Amygdala (tissue), 56 donors: ENCODE measurements at places on chromosomes 16 and 17.

DNA sequence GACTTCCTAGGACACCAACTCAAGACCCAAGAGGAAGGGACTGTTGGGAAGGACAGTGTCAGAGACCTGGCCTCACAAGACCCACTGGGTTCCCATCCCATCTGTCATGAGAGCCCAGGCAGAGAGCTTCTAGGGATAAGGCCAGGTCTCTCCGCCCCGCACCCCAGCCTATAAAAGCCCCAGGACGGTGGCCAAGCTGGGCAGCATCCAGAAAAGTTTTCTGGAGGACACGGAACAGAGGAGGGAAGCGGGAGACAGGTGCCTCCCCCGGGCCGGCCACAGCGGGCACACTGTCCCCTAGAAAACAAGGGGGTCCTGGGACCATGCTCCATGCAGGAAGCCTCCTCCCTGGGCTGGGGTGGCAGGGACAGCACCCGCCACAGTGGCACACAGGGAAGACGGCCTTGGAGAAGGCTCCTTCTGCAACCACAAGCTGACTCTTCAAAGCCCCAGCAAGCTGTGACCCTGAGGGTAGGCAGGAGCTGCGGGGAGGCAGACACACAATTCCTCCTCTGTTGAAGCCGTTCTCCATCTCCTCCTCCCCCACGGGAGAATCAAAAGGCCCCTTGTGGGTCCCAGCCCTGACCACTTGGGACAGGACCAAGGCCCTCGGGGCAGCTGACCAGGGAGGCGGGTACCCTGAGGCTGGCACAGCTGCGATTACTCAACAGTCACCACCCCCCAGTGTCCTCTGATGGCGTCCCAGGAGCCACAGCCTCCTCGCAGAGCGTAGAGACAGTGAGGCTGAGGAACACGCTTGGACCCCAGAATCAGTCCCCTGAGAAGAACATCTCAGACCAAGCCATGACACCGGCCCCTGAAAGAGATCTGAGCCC lies 26.1 kb downstream of the TRPV3 start:
- DNase-seq: peak; percentile 96

- DNase-seq: peak; percentile 34
These were observed 10.2 kb downstream of the FLII start for GRCh38 chr17:18248300-18248731.

- DNase-seq: peak; percentile 9
These were observed 100.9 kb downstream of the PARN start for GRCh38 chr16:14529010-14529669.

DNA sequence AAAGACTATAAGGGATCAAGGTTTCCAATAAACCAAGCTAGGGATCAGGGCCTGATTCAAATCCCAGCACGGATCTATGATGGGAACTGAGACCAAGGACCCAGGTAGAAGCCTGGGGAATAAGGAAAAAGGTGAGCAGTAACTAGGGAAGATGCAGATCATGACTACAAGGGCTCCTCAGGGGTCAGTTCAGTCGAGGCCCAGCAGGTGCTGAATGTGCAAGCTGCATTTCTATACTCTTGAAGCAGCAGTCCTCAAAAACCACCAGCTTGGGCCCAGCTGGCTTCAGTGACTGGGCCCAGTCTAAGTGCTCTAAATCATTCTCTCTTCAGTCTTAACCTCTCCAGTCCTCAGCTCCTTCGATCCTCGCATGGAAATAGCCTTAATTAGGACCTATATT lies 228.8 kb upstream of the AXIN2 start:
- no peak for DNase-seq

DNA sequence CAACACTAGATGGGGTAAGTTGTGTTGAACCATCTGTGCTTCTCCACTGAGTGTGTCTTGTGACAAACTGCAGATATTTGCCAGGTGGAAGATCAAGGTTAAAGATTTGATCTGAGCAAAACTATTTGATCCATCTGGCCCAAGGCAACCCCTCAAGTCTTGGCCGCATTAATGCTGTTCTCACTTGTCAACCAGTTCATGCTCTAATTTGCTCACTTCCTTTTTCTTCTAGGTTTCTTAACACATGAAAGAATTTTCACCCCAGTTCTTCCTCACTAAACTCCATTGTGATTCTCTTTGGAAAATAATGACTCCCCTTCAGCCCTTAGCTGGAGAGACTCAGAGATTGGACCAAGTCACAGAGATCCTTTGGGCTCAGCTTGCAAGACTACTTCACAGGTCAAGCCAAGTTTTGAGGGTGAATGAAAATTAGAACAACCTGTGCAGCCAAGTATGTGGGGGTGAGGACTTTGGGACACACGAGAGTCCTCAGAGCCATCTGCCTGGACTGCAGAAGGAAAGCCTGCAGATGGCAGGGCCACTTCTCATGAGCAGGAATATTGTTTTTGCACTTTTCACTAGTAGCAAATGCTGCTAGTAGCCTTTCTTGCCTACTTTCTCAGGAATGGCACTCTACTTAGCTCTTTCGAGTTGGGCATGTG lies 166.5 kb downstream of the AXIN2 start:
- no peak for DNase-seq

- DNase-seq: no peak
These were observed 2.5 kb upstream of the WFIKKN2 start for GRCh38 chr17:50832864-50833381.

DNA sequence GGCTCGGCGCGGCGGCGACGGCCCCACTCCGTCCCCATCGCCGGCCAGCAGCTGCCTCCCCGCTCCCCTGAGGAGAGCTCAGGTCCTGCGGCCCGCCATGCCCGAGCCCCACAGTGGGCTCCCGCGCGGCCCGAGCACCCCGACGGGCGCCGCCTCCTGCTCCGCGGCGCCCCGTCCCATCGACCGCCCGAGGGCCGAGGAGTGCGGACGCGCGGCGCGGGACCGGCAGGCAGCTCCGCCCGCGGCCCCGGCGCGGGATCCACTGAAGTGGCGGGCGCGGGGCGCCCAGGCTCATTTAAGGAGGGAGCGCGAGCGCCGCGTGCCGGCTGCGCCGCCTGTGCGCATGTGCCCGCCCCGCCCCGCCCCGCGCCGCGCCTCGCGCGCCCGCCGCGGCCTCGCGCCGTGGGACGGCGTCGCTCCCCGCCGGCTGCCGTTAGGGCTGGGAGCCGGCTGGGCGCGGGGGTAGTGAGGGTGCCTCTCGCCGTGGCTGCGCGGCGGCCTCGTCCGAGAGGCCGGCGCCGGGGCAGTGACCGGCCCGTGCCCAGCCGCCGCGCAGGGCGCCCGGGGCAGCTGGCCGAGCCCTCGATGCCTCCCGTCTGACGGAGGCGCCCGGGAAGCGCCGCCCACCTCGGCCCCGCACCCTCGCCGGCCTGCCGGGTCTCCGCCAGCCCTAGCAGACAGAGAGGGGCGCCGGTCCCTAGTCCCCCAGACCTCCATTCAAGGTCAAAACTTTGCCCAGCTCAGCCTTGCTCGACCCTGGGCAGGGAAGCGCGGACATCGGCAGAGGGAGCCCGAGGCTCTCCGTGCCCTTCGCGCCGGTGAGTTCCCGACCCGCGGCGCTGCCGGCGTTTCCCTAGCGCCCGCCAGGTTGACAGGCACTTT lies at the start of gene NETO2:
TSS of gene NETO2 (minus strand) at position 269 of the 882 bp plus-strand sequence. CDS start 333 bp downstream, outside the sequence.
- DNase-seq: no peak

DNA sequence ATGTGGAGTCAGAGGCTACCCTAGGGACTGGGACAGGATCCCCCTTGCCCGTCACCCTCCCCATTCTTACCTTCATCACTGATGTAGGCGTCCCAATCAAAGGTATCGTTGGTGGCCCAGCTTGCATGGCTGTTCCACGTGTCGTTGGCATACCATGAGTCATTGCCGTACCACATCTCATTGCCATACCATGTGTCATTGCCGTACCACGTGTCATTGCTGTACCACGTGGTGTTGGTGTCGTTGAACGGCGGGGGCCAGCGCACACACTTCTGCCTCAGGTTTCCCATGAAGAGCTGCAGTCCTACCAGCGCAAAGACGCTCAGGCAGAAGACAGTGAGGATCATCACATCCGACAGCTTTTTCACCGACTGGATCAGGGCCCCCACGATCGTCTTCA lies 4.8 kb downstream of the SCN4A start:
- no peak for DNase-seq

- DNase-seq: no peak
These were observed 11.7 kb downstream of the CFAP52 start for GRCh38 chr17:9587969-9588656.

DNA sequence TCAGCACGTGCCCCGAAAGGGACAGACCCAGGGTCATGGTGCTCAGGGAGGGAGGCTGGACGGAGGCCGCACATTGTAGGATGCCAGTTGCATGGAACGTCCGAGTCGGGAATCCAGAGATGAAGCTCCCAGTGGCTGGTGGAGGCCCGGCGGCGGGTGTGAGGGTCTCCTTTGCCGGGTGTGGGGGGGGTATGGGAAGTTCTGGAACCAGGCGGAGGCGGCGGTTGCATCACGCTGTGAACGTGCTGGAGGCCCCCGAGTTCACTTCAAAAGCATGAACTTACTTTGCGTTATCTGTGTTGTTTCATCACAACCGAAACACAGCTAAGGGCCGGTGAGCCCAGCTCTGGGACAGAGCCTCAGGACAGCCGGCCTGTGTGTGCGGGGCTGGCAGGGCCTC lies 73.4 kb upstream of the GNG13 start:
- DNase-seq: no peak

GRCh38 chr16:46830417-46830901 lies 521 bp downstream of the C16orf87 start:
- no peak for DNase-seq

GRCh38 chr17:41579484-41580243 lies 7.0 kb downstream of the KRT14 start:
- DNase-seq: peak; percentile 34

- DNase-seq: no peak
These were observed 7.7 kb upstream of the PPL start for GRCh38 chr16:4944333-4945281.

GRCh38 chr17:15446036-15446435 lies 21.4 kb downstream of the CDRT4 start:
- DNase-seq: no peak

DNA sequence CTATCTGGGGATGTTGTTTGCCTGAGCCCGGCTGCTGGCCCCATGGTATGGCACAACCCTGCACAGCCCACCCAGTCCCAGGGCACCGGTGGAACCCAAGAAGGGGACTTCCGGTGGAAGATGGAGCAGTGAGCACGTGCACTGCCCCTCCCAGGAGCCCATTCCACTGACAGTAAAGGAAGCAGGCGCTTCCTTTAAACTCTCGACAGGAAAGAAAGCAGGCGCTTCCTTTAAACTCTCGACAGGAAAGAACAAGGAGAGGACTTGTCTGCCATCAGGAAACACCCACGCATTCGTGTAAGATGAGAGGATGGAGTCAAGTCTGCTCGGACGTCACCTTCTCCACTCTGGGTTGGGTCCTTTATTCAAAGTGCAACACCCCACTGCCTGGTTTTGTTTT lies 53.7 kb downstream of the IL21R start:
- no peak for DNase-seq

DNA sequence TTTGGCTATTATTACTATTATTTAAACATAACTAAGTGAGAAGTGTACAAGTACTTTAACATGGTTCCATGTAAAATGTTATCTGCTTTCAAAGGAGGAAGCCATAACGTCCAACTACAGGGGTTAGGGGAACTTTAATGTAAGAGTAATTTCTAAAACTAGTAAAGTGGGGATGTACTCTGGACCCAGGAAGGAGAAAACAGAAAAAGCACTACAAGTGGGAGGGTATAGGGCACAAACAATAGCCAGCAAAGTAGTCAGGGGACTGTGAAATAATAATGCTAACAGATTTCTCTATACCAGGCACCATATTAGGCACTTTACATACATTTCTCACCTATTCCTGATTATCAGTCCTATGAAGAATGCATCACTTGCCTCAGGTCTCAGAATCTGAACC lies 19.6 kb downstream of the USP31 start:
- no peak for DNase-seq

GRCh38 chr17:82566129-82566960 lies 46.8 kb downstream of the FOXK2 start:
- peak; percentile 32 for DNase-seq

GRCh38 chr16:88526008-88526905 lies 43.9 kb upstream of the ZC3H18 start:
- no peak for DNase-seq

DNA sequence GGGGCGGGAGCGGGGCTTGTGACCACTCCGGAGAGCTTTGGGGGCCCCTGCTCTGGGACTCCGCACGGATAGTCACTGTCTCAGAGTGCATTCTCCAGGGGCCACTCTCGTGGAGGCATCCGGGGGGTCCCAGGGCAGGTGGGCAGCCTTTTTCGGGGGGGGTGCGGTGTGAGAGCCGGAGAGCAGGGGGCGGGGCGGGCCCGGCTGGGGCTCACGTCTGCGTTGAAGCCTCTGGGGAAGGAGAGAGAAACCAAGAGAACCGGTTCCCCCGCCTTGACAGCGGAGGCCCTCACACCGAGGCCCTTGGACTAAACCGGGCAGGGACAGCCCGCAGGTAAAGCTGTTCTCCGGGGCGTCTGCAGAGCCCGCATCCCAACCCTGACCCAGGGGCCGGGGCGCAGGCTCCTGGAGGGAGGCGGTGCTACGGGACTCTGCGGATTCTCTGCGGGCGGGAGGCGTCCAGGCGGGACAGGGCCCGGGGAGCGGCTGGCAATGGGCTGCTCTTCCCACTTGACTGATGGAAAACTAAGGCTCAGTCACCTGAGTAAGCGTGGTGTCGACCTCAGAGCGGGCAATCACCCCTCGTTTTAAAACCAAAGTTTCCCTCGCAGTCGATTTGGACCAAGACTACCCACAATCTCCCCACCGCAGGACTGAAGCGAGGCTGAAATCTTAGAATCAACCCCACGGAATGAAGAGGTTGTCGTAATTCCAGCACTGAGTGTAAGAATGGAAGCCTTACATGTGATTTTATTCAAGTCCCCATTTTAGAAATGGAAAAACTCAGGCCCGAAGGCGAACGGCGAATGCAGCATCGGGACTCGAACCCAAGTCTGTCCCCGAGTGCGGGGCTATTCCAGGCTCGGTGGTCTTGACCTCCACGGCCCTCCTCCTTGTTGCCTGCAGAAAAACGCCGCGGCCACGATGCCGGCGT lies 49.6 kb upstream of the AMZ2 start:
- DNase-seq: no peak

GRCh38 chr17:76432004-76432403 lies 20.9 kb downstream of the UBE2O start:
- DNase-seq: no peak

DNA sequence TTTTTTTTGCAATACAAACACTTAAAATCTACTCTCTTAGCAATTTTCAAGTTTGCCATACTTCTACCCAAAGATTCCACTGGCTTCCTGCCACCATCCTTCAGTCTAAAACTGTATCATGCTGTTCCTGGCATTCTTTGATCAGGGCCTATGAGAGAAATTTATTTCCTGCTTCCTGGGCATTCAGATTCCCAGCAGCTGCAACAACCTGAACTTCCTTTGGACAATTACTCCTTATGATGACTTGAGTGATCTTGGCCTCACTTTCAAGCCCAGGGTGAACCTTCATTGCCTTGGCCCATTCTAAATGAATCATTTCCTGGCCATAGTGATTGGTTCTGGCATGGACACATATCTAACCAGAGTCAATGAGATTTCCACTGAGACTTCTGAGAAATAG lies 18.0 kb upstream of the MON1B start:
- DNase-seq: no peak
